ENCODE measurements at places on chromosomes 3 and 15.

- DNase-seq, result no peak
These were observed 113.7 kb upstream of the RPL32 start for GRCh38 chr3:12954891-12955650.

- no peak for DNase-seq
These were observed 36.0 kb downstream of the CCDC54 start for GRCh38 chr3:107413264-107413663.

DNA sequence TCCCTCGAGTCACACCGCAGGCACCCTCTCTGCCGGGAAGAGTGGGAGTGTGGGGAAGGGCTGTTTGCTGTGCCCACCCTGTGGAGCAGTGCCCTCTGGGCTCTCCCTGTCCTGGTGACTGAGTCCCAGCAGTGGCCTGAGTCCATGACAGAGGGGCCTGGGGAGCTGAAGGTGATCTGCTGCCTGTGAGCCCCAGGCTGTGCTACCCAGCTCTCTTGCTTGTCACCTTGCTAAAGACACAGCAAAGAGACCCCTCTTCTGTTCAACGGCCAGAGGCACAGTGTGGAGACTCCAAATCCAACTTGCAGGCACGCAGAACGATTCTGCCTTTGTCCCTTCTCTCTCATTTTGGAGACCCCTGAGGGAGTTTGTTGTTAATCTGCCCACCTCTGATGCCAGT, 232.6 kb downstream of the OPA1 start:
- DNase-seq, result peak; percentile 45

GRCh38 chr15:95497634-95498033, 832.9 kb upstream of the NR2F2 start:
- no peak for DNase-seq

- DNase-seq, result no peak
These were observed 133.9 kb downstream of the DIPK2A start for GRCh38 chr3:144105542-144105941.

DNA sequence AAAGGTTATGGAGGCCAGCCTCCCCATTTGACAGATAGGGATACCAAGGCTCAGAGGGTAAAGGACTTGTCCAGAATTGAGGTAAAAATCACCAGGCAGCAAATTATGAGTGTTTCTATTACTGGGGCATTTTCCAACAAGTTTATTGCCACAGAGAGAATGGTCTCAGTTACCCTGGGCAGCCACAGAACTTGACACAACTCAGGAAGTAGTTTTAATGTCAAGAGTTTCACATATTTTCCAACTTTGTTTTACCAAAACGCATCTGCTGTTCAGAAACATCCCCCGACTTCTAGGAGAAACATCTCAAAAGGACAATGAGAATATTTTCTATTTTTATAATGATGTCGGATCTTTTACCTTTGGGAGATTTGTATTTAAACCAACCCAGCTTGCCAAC, 107.5 kb upstream of the MRPS22 start:
- no peak for DNase-seq

GRCh38 chr3:155286736-155287135, 6.7 kb downstream of the STRIT1 start:
- DNase-seq, result no peak

- no peak for DNase-seq
These were observed 141.7 kb upstream of the MBNL1 start for GRCh38 chr3:152127058-152127457.

DNA sequence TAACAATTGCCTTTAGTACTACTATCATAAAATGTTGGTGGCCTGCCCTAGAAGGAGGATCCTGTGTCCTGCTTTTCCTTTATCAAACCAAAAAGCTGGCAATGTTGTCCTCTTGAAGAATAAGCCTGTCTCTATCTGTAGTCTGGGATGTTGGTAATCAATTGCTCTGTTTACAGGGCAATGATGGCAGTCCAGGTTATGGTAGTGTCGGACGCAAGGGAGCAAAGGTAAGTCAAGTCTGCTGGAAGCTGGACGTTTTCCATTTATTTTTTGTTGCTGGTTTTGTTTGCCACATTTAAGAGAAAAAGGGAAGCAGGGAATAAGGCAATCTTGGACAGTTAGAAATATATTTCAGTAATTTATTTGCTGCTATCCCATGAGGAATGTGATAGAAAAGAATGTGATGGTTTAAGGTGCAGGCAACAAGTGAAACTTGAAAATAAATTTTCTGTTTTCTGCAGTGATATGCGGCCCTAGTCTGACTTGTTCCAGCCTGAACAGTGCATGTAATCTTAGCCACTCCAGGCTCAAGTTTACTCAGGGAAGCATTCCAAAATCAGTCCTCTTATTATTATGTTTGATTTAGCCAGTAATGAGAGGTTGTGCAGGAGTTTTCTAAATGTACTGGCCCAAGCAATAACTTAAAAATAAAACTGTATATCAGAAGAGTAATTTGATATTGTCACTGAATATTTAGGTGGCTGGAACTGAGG, 110.3 kb downstream of the COL6A6 start:
- DNase-seq, result no peak

DNA sequence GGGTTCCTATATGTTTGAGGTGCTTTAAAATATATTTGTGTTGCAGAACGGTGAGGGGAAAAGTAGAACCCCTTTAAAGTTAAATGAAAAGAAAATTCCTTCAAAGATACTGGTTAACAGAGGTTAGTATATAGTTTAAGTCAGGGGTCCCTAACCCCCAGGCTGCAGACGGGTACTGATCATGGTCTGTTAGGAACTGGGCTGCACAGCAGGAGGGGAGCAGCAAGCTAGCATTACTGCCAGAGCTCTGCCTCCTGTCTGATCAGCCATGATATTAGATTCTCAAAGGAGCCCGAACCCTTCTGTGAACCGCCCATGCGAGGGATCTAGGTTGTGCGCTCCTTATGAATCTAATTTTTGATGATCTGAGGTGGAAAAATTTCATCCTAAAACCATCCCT, 37.5 kb upstream of the RFX7 start:
- peak; percentile 53 for DNase-seq

- DNase-seq, result peak; percentile 26
These were observed 124.8 kb downstream of the EEFSEC start for GRCh38 chr3:128278130-128278529.

GRCh38 chr15:28873585-28874190, 12.1 kb upstream of the APBA2 start:
- DNase-seq, result no peak

DNA sequence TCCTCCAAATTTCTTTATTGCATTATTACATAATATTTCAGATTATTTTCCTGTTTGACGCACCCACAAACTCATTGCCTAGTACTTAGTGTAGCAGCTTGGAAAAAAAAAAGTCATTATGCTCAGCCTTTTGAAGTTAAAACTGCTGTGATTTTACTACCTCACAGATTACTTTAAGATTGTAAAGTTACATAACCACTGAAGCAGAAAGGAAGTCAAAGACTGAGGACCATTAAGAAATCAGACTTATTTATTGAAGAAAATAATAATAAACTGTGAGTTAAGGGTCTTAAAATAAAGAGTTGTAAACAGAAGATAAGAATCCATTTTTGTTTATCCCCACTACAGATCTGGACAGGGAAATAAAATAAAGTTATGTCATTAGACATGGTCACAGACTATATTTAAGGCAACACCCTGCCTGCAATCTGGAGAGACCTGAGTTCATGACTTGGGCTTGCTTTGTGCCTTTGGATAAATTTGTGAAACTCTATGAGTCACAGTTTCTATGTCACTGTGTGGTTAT, 212.1 kb upstream of the ROBO2 start:
- no peak for DNase-seq

DNA sequence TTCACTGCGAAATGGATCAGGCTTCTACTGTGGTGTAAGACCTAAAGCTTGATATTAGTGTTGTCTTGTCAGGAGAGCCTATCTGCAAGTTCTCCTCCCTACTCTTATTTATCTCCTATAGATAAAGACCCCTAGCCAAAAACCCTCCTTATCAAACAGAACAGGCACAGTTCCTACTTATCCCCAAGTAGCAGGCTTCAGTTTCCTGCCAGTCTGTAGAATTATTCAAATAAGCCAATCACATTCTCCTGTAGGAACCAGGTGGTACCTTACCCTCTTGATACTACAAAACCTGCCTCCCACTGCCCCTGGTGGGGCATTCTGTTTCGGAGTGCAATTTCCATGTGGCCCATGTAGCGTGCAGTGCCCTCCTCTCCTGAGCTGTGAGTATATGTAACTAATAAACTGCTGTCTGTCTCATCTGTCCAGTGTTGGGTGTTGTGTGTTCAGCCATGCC, 28.7 kb downstream of the HDGFL3 start:
- no peak for DNase-seq

DNA sequence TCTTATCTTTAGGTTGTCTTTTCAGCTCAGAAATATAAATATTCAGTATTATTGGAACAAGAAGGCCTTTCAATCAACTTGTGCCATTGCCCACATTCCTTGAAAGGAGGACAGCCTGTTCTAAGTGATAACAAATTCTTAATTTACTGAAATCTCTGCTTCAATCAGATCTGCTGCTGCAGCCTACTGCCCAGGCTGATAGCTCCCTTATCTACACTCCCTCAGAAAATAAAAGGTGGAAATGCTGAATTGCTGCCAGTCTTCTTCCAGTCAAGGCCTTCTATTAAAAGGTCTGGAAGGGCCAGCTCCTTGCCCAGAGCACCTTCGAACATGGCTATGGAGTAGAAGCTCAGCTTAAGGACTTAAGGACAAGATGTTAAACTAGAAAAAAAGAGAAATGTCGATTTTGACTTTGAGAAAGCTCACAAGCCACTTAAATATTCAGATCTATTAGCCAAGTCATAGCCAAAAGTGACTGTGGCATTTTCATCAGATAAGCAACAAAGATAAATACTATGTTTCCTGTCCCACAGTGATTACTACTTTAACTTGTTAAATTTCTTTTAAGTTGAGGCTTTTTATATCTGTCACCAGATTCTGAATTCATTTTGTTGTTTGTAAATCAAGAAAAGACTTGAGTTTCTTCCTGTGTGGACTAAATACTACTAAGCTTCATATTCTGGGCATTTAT, 480.5 kb upstream of the CBLB start:
- DNase-seq, result no peak

- peak; percentile 5 for DNase-seq
These were observed 108.4 kb downstream of the CORO2B start for GRCh38 chr15:68687136-68687735.

DNA sequence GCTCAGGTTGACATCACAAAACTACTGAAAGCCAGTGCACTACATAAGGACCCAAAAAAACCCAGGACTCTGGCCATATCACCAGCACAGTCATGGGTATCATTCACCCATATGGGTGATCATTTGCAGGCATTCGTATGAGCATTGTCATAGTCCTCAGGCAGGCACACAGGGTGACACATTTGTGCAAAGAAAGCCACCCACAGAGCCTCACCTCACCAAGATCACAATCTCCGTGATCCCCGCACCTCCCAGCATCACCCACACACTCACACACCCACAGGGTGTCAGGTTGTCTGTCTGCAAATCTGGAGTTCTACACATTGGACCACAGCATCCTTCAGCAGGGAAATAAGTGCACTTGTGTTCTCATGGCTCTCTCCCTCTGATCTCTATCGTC, 166.0 kb upstream of the LPP start:
- DNase-seq, result no peak

DNA sequence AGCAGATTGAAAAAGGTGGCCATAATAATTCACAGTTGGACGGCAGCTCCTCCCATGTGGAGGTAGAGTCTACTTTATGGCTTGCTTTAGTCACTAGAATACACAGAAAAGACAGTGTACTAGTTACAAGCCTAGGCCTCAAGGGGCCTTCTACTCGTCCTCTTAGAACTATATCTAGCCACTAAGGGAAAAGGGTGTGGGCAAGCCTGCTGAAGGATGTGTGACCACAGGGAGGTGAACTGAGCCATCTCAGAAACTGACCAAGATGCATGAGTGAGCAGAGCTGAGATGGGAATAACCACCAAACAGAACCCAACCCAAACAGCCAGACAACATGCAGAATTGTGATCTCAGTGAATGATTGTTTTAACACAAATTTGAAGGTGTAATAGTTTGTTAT, 335.6 kb upstream of the LMCD1 start:
- no peak for DNase-seq

DNA sequence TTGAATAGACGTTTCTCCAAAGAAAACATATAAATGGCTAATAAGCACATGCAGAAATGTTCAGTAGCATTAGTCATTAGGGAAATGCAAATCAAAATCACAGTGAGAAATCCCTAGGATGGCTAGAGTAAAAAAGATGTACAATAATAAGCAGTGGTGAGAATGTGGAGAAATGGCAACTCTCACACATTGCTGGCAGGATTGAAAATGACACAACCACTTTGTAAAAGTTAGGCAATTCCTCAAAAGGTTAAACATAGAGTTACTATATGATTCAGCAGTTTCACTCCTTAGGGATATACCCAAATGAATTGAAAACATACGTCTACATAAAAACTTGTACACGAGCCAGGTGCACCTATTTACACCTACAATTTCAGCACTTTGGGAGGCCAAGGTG, 108.7 kb downstream of the ITPR1 start:
- no peak for DNase-seq

GRCh38 chr15:61621146-61621545, 392.0 kb upstream of the RORA start:
- DNase-seq, result peak; percentile 88

DNA sequence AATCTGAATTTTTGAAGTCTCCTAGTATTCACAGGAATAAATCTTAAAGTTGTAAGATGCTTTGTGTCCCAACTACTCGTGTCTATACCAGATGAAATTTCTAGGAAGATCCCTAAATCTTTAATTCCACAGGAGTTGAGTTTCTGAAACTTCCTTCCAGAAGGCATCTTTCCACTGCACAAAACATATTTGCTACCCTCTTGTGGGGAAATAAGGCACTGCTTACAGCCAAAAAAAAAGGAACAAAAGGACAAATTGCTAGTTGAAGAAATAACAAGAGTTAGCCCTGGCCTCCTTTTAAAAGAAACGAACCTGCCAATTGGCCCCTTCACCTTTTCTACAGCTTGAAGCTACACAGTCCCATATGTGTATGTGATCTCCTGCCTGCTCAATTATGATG, 54.0 kb downstream of the TAFA4 start:
- DNase-seq, result no peak

DNA sequence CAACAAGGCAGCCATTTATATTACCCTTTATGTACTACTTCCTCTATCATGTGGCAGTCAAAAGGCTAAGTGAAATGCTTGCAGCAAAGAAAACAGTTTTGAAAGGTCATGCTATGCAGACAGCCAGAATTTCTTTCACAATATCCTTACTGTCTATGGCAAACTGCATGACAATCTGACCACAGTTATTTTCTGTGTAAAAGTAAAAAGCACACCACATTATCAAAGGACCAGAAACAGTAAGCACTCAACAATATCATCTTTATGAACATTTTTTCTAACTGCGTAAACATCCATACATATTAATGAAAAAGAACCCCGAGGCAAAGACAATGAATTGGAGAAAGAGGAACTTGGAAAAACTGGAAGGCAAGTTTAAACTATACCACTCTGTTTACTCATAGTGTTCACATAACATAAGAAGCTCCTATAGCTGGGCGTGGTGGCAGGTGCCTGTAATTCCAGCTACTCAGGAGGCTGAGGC, 47.9 kb downstream of the PIK3CB start:
- DNase-seq, result no peak
